ENCODE measurements at places on chromosomes 1 and 21.

DNA sequence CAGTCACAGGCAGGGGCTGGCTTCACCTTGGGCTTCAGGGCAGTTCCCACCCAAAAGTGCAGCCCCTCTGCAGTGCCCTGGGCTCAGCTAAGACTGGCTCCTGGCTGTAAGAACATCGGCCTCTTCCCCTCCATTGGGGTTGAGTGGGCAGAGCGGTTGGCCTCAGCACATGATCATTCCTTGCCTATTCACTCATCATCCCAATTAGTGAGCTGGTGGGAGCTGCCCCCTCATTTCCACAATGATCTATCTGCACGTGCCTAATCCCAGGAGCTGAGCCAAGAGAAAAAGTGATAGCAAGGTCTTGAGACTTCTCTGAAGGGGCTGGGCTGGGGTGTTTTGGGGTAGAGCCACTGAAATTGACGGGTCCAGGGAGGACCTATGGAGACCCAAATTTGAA is 133.6 kb downstream of the SYF2 start:
- DNase-seq = no peak

GRCh38 chr1:20216574-20216973 is 30.3 kb upstream of the PLA2G2C start:
- DNase-seq = no peak

- DNase-seq = no peak
Observed at GRCh38 chr1:151346082-151346768, 827 bp downstream of the RFX5 start.

DNA sequence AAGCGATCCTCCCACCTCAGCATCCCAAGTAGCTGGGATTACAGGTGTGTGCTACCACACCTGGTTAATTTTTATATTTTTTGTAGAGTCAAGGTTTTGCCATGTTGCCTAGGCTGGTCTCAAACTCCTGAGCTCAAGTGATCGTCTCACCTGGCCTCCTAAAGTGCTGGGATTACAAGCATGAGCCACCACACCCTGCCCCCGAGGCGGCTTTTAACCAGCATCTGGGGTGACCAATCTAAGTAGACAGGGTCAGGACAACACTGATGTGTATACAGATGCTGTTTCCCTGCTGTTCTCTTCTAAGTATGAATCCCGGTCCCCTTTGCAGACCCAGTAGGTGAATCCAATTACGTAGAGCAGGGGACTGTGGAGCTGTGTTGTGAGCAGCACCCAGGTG is 23.9 kb downstream of the THAP3 start:
- DNase-seq = no peak

GRCh38 chr1:161001525-161001924 is 19.4 kb downstream of the F11R start:
- DNase-seq = no peak

DNA sequence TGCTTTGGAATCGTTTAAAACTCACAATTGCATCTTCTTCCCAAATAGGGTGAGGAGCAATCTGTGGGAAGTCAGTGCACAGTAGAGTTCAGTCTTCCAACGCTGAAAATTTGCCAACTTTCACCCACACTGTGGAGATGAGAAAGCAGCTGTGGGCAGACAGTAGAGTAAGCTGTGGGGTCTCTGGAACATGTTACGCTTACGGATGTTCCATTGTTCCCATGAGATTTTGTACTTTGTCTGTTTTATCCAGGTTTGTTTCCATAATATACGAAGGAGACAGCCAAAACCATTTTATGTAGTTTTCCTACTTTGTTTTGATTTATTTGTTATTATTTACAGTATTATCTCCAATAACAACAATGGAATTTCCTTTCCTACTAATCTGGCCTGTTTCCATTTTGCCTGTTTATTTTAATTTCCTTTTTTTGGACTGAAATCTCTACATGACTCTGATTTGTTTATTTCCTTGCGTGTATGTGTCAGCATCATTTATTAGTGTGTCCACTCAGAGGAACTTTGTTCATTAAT is 65.1 kb upstream of the RGL1 start:
- DNase-seq = no peak

DNA sequence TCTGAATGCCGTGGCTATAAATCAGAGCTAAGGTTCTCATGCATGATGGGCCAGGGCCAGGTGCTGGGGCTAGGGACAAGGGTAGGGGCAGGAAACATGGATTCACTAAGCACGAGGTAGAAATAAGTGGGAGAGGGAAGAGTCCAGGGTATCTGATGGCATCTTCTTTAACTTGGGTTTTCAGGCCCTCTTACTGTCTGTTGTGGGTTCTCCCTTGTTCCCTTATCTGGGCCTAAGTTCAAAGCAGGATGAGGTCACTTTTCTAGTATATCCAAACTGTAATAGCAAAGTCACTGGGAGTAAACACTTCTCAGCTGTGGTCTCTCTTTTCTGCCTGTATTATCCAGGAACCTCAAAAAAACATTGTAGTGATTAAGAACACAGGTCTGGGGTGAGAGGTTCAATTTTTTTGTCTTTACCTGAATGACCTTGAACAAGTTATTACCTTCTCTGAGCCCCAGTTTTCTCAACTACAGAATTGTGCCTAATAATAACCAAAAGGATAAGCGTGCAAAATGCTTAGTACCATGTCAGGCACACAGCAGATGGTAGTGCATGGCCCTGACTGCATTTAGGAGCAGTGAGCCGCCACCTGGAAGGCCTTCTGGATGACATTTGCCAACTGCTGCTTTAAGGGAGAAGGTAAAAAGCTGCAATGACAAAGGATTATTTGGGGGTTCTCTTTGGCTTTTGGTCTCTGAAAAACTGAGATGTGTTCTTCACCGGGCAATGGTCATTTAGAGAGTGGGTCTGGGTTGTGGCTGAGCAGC is 53.6 kb upstream of the A3GALT2 start:
- DNase-seq = no peak

DNA sequence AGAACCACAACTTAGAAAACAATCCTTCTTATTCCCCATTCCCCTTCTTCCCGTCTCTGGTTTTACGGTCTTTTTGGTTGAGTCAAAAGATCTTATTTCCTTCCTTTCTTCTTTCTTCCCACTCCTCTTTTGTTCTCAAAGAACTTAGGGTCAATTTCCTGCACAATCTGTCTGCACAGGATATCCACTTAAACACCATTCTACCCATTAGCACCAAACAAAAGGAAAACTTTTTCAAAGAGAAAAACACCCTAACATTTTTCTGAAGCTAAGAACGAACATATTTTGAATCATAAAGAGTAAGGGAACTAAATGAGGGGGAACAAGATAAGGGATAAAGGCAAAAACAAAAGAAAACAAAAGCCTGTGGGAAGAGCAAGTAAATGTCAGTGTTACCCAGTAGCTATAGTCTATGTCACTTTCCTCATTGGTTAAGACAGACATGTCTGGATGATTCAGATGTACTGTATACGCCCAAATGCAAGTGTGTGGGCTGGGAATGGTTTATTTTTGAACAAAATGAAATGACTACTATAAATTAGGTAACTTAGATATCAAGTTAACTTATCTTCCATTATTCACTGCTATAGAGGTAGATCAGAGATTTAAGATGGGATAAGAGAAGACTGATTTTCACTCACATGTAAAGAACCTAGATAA is 59.9 kb downstream of the TOR3A start:
- DNase-seq = no peak

GRCh38 chr1:173646656-173647055 is 11.5 kb downstream of the TEX50 start:
- DNase-seq = no peak

- DNase-seq = no peak
Observed at GRCh38 chr1:212034516-212035122, 738 bp downstream of the INTS7 start.

DNA sequence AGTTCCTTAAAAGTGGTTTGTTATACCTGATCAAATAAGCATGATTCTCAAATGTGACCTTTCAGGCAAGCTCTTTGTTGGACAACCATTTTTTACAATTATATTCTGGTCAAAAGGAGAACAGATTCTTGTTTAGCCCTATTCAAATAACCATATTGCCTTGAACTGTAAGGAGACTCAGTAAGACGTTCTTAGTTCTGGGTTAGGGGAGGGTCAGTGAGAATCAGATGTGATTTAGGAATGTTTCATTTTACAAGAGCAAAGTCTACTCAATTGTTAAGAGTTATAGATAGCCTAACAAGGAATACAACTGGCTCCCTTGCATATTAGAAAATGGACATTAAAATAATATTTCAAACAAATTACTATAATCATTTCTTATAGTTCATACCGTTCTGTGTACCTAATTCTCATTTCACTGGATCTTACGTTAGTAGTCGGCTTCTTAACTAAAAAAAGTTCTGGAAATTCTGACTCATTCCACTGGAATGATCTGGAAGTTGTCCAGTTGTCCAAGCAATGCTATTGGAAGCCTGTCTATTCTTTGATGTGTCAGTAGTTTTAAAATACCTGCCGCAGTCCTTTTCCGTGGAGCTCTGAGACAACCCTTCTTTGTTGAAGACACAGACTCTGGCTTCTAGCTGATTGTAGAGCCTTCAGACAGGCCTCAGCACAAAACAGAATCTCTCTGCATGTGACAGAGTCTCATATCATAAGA is 88.8 kb downstream of the MAST2 start:
- no peak for DNase-seq

DNA sequence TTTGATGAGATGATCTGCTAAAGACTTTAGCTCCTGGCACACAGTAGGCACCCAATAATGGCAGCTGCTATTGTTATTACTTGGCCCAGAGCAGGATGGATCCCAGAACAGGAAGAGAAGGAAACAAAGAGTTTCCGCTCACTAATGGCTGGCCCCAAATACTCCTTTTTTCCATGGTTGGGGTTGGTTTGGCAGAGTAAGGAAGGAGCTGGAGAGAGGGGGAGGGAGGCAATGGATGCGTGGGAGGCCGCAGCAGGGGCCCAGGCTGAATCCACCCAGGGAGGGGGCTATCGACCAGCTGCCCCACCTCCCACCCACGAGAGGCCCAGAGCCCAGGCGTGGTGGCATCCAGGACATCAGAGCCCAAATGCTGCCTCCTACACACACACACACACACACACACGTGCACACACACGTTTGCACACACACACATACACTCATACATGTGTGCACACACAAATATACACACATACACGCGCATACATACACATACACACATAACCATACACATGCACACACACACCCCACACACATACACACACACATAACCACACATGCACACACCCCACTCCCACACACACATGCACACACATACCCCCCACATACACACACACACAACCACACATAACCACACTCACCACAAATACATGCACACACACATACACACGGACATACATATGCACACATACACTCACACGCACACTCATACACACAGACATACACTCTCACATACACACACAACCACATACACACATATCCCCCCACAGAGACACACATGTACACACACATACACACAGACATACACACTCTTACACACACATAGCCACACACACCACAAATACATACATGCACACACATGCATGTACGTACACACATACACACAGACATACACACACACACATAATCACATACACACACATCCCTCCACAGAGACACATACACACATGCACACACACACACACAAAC is 25.2 kb downstream of the C1QB start:
- no peak for DNase-seq

DNA sequence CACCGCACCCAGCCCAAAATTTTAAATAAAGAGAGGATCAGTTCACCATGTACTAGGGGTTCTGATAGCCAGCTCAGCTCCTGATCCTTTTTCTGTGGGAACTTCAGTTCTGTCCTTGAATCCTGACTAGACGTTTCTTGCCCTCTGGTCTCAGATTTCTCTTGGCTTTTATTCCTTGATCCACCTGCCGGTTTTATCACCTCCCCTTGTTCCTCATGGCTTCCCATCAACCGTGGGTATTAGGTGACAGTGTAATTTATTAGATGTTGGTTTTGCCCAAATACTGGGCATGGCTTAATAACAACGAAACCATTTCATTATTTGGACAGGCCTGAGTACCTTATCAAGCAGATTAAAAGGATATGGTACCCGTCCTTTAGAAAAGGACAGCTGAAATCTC is 22.5 kb downstream of the SLC45A1 start:
- no peak for DNase-seq

- no peak for DNase-seq
Observed at GRCh38 chr1:182680901-182681567, 3.4 kb downstream of the RGS8 start.

- no peak for DNase-seq
Observed at GRCh38 chr1:246689409-246690008, 34.7 kb upstream of the SCCPDH start.

DNA sequence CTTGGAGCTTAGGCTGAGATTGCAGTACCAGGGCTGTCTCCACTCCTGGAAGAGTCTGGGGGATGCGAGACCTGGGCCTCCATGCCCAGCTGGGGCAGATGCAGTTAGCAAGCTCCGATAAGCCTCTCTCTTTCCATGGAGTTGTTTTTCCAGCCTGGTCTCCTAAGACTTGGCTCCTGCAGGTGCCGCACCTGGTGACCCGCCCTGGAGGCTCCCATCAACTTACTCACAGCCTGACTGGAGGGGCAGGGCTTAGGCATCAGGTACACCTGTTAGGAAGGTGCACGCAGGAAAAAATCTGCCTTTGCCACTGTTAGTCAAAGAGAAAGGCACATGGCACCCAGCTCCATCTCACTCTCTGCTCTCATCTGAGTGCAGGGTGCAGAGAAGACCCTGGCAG is 198.1 kb upstream of the TMEM51 start:
- no peak for DNase-seq

- DNase-seq = no peak
Observed at GRCh38 chr1:207745285-207745684, 6.6 kb upstream of the CD46 start.

GRCh38 chr1:171501305-171502024 is 16.1 kb downstream of the PRRC2C start:
- DNase-seq = no peak

- DNase-seq = no peak
Observed at GRCh38 chr1:182444497-182444896, 5.4 kb upstream of the RGSL1 start.

DNA sequence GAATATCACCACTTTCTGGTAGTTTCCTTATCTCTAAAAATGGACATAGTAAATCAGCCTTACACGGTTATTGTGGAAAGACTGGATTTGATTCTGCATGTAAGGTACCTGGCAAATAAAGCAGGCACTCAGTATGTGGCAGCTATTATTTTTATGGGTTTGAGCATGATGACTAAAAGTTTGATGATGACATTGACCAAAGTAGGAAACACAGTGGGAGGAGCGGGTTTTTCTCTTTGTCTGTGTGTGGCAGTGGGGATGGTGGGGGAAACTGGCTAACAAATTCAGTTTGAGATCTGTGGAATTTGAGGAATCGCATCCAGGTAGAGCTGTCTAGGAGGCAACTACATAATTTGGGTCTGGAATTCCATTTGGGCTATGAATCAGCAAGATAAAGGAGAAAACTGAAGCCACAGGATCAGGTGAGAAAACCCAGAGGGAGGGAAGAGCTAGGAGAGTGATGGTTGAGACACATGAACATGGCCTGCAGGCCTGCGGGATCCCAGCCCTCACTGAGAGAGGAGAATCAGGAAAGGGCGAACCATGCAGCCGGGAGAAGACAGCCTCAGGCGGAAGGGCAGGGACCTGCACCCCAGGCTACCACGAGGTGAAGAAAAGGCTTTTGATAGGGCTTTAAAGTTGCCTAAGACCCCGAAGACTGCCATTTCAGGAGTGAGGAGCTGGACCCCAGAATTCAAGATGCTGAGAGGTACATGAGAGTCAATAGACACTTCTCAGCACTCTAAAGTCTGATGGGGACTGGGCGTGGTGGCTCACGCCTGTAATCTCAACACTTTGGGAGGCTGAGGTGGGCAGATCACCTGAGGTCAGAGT is 52.2 kb downstream of the MEF2D start:
- no peak for DNase-seq

- no peak for DNase-seq
Observed at GRCh38 chr21:14545906-14546480, at the start of gene SAMSN1. Gene SAMSN1 (minus strand): TSS chr21:14546315. CDS start chr21:14546261, 54 bp downstream.

GRCh38 chr1:101026430-101026788 is 825 bp upstream of the DPH5 start:
- DNase-seq = no peak

GRCh38 chr1:164779376-164779775 is 220.4 kb downstream of the PBX1 start:
- no peak for DNase-seq
